Astrocyte of the hippocampus (primary cell): ENCODE measurements at places on chromosomes 3 and 15.

DNA sequence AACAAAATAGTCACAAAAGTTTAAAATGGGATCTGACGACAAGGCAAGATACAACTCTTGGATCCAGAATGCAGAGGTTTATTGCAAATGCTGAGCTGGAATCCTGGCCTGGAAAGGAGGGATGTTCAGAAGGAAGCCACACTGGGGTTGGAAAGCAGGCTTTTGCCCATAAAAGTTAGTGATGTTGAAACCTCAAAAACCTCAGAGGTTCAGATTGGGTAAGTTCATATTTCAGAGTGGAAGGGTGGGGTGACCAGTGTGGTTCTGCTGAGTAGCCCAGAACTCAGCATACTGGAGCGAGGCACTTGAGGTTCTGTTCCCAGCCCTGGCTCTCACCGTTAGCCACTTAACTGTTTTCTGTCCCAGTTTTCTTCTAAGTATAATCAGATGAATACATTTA is 114.0 kb upstream of the OSTN start:
- peak; percentile 3 for DNase-seq

DNA sequence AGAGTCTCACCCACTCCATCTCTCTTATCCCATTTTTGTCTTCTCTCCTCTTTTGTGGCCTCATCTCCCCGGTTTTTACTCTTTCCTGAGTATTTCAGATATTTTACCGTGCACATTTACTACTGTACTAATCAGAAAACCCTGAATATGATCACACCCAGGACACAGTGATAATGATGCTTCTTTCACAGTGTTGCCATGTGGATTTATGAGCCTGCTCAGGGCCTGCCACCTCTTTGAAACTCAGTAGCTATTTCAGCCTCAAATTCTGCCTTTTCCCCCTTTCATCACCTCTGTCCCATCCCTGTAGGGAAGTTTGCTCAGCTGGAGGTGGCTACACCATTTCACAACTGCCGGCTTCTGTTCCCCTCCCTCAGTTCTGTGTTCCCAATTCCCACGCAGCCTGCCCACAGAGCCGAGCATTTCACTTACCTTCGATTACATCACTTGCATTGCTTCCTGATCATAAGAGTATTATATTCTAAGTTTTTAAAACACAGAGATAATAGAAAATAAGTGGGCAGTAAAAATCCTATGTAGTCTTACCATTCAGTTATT is 33.2 kb downstream of the ARNT2 start:
- no peak for DNase-seq

DNA sequence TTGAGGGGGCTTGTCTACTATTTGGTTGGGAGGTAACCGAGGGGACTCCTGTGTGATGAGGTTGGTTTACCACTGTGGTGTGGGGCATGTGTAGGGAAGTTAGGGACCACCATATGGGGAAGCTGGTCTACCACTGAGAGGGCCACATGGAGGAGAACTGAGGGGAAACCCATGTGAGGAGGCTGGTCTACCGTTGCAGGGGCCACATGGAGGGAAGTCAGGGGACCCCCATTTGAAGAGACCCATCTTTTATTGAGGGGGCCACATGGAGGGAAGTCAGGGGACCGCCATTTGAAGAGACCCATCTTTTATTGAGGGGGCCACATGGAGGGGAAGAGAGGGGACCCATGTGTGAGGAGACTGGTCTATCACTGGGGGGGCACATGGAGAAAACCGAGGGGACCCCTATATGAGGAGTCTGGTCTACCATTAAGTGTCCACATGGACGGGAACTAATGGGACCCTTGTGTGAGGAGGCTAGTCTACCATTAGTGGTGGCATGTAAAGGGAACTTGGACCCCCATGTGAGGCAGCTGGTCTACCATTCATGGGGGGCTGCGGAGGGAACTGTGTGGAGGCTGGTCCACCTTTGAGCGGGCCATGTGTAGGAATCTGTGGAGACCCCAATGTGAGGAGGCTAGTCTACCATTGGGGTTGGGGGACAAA is 165.5 kb downstream of the FBLN2 start:
- DNase-seq = no peak

DNA sequence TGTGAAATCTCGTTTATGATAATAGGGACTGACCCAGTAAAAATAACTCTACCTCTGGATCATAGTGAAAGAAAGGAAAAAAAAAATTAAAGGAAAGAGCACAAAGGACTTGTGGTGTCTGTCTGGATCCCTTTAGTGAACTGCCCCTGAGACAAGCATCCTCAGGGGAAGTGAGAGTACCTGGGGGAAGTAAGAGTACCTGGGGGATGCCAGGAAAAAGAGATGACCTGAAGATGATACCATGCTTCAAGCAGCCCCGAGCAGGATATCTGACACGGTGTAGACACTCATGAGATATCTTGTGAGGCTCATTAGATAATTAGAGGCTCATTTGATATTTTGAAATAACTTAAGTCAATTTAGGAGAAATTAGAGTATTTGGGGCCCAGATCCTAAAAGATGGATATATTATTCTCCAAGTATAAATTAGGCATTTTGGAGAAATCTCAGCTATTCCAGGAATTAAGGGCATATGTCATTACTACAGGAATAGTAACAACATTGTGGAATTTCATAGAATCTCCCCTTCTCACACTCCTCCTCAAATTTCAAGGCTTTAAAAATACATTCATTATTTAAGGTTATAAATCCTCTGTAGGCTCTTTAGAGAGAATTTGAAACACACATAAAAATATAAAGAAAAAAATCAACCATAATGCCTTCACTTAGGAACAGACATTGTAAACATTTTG is 36.3 kb upstream of the PSMD6 start:
- no peak for DNase-seq

DNA sequence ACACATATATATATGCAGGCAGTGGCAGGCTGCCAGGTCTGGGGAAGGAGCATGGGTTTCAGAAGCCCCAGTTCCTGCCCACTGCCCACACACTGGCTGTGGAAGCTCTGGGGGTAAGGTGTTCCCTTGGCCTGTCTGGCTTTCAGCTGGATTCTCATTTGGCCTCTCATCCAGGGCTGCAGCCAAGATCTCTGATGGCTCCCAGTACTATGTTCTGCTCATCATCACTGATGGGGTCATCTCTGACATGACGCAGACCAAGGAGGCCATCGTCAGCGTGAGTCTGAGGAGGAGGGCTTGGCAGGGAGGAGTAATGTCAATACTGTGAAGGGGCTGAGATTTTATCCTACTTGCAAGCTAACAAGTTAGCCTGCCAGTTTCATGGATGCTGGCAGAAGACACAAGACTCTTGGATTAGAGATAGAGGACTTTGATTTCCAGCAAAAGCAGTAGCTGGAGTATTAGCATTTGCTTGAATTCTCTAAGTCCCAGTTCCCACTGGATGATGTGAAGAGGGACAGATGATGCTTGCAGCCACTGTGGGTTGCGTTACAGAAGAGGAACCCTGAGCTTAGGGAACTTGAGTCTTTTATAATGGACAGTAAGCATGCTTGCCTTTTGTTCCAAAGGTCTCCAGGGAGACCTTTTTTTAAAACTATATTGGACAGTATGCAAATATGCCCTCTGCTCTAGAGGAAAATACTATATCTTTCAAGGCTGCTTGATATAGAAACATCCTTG is 5.6 kb upstream of the BRPF1 start:
- DNase-seq = no peak

- no peak for DNase-seq
Measured at GRCh38 chr3:169965562-169966427, 812 bp upstream of the SEC62 start.

- DNase-seq = no peak
Measured at GRCh38 chr15:76155731-76156130, 95.9 kb downstream of the TMEM266 start.

GRCh38 chr3:126212620-126213378 is 32.4 kb upstream of the ALDH1L1 start:
- DNase-seq = peak; percentile 89

DNA sequence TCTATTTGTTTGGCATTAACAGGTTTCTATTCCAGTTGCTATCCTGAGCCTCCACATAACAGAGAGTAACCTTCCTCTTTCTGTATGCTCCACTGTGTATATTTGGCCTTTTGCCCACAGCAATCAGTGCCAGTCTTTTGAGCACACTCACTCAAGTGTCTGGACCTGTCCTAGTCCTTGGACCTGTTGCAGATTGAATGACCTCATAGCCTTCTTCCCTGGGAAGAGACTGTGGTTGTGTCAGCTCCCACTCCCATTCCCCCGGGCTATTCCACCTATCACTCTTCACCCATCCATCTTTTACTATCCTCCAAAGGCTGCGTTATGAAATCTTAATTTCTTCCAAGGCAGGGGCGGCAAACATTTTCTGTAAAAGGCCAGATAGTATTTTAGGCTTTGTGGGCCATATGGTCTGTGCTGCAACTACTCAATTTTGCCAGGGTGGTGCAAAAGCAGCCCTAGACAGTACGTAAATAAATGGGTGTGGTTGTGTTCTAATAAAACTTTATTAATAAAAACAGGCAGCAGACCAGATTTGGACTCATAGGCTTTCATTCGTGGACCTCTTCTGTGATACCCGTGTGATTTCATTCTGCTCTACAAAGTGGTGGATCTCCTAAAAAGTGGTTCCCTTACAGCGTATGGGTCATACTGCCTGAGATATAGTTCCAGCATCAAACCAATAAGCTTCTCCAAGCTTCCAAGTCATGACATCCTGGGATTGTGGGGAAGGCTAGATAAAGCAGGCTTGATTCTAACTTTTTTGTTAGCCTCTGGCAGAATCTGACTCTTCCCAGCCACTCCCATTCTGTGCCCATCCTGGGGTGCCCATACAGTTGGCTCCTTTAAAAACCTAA is 57.4 kb downstream of the CDAN1 start:
- DNase-seq = peak; percentile 16

- DNase-seq = peak; percentile 13
Measured at GRCh38 chr3:69326855-69327300, 59.0 kb downstream of the FRMD4B start.

- DNase-seq = no peak
Measured at GRCh38 chr3:4806535-4807108, 172.6 kb upstream of the BHLHE40 start.

GRCh38 chr3:194640829-194641228 is 7.6 kb upstream of the TMEM44 start:
- DNase-seq = peak; percentile 37

DNA sequence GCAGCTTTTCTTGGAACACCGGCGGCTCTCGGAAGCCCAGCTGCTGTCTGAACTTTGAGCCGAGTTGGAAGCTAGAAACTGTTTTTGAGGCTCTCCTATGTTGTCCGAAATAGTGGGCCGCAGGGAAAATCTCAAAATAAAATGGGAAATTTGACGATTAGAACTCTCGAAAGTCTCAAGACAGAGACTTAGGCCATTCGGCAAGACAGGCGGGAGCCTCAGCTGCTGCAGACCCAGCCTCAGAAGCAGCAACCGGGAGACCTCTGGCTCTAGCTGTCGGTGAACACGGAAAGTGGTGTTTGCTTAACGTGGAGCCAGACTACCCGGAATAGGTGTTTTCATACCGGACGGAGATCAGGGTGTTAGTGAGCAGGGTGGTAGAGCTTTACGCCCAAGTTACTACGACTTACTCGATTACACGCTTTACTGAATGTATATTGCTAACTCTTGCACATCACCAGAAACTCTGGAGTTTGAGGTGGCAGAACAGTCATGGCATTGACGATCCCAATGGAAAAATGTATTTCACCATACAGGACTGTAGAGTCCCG is 357 bp upstream of the MAN2C1 start:
- no peak for DNase-seq

DNA sequence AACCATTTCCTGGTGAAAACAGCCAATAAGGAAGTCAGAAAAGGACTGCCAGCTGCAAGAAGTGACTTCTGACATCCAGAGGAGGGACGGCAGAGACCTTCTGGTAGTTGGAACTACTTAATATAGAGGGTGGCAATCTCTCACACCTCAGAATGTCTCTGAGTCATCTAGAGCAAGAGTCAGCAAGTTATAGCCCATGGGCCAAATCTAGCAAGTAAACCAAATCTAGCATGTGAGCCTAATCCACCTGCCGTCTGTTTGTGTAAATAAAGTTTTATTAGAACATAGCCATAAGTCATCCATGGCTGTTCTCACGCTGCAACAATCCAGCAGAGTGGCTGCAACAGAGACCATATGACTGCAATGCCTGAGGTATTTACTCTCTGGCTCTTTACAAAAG is 160.5 kb upstream of the NR2E3 start:
- DNase-seq = no peak

GRCh38 chr3:17640466-17640865 is 102.0 kb downstream of the TBC1D5 start:
- peak; percentile 31 for DNase-seq
